NCI-H2029 (cell line): ENCODE measurements at places on chromosomes 1 and 21.

GRCh38 chr1:30852026-30852425 lies 56.5 kb downstream of the SDC3 start:
- peak; percentile 22 for DNase-seq

DNA sequence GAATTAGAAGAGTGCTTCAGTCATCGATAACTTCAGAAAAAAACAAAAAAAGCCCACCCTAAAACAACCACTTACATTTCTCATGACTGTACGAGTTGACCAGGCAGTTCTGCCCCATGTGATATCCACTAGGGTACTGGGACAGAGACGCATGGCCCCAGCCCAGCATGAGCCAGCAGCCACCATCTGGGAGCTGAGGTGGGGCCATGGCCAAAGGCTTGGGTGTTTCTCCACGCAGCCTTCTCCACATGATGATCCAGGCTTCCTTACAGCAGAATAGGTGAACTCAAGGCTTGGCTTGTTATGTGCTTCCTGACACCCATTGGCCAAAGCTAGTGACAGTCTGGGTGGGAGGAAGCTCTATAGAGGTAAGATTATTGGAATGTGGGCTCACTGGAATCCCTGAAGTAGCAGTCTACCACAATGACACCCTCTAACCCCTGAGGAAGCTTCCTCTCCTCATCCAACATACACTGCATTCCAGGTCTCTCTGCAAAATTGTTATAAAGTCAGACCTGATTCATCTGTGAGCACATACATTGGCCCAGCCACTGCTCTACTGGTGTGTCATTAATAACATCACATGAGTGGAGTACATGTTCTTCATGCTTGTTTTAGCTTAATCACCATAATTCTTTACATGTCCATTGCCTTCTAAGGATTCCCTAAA lies 66.3 kb upstream of the NTPCR start:
- no peak for DNase-seq

DNA sequence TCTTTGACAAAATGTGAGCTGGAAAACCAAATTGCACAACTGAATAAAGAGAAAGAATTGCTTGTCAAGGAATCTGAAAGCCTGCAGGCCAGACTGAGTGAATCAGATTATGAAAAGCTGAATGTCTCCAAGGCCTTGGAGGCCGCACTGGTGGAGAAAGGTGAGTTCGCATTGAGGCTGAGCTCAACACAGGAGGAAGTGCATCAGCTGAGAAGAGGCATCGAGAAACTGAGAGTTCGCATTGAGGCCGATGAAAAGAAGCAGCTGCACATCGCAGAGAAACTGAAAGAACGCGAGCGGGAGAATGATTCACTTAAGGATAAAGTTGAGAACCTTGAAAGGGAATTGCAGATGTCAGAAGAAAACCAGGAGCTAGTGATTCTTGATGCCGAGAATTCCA lies 42.7 kb downstream of the CENPF start:
- no peak for DNase-seq

- DNase-seq, result peak; percentile 81
Measured at GRCh38 chr1:72366466-72366865, 84.1 kb upstream of the NEGR1 start.

DNA sequence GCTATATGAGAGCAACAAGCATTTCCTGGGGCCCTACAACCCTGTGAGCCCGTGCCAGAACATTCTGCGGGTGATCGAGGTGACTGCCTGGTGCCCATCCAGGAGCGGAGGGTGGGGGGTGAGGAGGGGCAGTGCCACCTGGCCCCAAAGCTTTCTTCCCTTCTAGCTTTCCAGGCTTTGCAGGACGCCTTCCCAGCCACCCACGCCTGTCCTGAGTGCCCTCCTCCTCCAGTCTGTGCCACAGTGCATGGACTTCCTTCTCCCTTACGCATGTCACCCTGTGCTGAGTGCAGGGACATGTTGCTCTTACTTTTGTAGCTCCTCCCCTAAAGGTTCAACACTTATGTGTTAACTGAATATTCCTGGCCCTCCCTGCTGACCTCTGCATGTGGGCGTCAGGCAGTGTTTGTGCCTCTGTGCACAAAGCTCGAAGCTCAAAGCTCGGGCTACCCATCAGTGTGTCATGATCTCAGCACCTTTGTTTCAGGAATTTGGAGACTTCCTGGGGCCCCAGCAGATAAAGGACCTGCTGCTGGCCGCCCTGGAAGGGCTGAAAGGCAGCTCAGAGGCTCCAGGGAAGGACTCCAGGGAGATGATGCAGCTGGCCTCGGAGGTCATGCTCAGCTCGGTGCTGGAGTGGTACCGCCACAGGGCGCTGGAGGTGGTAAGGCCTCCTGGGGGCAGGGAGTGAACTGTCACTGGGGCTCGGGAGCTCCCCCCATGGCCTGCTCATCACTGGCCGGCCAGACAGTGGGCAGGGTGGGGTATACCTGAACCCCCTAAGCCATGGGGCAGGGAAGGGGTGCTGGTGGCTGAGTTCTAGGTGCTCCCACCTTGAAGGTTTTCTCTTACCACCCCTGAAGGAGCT lies 36.7 kb upstream of the TTC4 start:
- DNase-seq, result no peak

DNA sequence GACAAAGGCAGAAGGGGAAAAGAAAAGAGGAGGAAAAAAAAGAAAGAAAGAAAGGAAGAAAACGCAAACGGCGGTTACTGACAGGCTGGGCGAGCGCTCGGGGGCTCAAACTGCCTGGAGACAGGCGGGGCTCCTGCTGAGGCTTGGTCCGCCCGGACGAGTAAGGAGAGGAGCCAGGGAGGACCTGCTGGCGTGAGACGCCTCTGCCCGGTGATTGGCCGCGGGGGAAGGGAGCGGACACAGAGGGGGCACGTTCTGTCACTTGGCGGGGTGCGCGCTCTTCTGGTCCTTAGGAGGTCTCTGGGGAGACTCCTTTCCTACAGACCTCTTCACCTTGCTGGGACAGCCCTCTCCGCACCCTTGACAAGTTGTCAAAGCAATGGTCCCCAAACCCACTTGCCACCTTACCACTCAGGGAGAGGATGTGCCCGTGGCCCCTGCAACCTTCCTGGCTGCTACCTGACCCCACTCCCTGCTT lies 791 bp upstream of the PIK3R3 start:
- DNase-seq, result peak; percentile 94

DNA sequence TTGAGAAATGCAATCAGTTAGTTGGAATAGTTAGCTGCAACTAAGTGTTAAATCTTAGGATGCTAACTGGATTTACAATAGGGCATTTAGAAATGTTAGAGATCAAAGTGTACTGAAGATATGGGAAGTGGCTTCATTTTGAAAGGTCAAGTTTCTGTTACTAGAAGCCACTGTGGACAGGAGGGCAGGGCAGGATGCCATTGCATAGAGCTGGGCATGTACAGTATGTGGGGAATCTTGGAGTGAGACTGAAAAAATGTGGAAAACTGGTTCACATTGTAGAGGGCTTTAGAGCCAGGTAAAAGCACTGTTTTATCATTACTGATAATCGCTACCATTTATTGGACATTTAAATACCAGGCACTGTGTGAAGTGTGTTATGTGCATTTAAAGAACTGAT lies 31.0 kb downstream of the ARID1A start:
- no peak for DNase-seq

DNA sequence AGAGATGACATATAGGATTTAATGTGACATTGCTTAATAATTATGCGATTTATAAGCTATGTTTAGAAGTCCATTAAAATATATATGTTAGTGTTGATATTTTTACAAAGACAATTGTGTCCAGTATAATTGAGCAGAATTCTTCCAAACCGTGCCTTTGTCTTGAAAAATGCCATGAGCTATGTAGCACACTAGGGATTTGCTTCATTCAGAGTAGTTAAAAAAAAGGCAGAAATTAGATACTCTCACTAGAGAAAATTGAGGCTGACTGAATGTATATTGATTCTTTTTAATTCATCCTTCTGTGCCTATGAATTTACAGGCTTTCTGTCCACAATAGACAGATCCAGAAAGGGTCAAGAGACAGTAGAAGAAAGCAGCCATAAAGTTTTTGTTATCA lies 429.0 kb downstream of the NEGR1 start:
- no peak for DNase-seq

DNA sequence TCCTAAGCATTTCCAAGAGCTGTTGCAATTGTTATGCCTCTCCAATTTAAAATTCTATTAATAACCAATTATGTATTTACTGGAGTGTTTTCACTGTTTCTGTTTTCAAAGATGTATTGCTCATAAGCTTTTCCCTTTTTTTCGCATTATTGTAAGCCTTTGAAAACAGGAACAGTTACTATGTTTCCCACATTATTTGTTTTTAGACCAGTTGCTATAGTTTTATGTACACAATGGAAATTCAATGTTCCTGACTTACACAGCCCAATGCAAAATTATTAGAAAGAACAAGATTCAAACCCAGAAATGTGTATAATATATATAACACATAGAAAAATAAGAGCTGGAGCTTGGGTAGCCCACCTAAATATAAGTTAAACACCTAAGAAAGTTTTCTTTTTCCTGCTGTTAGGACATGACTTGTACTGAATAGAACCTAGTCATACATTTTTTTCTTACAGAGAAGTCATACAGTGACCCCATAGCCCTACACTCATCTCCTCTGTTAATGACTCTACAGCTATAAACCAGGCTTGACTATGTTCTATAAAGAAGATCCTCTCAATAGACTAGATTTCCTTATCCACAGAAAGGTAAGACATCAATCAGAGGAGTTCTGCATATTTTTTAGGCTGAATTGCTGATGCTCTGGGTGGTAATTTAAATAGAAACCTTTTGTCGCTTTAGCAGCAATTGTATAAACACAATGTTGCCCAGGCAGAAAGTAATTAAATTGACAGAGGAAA lies 299.6 kb downstream of the USH2A start:
- no peak for DNase-seq

DNA sequence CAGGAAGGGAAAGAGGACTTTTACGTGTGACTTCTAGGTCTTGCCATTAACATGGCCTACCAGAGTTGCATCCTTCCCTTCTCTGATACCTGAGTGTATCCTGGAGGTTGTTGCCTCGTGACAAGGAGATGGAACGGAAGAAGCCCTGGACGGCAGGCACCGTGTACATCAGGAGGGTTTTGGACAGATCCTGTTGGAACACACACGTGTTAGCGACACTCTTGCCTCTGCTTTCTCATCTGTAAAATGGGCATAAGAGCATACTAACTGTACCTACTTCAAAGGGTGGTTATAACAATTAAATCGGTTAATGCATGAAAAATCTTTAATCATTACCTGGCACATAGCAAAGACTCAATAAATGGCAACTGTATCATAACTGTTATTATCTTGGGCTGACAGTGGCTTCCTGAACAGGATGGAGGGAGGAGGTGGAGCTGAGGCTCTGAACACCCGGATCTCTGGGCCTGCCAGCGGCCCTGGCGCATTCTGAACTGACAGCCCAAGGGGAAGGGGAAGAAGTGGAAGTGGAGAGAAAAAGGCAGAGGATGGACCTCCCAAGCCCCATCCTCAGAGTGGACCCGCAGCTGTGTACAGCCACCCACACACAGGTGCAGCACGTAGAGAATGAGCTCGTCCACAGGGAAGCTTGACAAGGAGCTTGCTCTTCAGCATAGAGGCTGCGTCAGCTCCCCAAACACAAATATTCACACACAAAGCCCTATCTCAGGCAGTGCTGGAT lies 30.2 kb upstream of the EXOSC10 start:
- no peak for DNase-seq

- DNase-seq, result no peak
Measured at GRCh38 chr1:79059341-79059740, 52.8 kb upstream of the ADGRL4 start.

DNA sequence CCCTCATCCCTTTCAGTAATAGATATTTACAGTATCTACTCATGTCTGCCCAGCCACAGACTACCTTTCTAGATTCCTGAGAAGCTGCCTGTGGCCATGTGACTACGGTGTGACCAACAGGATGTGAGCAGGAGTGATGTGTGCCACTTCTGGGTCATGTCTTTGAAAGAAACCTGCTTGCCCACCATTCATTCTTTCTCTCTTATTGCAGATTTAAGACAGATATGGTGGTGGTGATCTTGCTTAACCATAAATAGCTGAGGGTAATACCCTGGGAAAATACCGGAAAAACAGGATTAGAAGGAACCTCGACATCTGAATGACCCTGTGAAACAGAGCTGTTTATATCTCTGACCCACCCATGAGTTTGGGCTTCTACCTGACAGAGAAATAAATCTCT lies 41.6 kb upstream of the GUCA2A start:
- no peak for DNase-seq

GRCh38 chr1:2860476-2861142 lies 59.1 kb upstream of the TTC34 start:
- no peak for DNase-seq

- DNase-seq, result no peak
Measured at GRCh38 chr1:12553963-12554362, 64.0 kb downstream of the DHRS3 start.

DNA sequence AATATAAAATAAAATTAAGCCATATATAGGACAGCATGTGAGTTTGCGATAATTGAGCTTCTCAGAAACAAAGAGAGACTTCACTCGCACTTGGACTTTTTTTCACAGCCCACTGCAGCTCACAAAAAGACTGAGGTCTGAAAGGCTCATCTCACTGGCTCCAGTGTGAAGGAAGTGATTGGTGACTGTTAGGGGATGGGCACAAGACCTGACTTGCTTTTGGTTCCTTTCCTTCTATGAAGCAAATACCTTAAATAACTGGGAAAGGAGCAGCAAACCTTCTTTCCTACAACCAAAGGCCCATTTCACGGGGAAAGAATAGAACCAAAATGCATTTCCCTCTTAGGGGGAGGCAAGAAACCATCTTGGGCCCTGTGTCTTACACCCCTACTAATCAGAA lies 13.1 kb upstream of the TTLL7 start:
- DNase-seq, result no peak

DNA sequence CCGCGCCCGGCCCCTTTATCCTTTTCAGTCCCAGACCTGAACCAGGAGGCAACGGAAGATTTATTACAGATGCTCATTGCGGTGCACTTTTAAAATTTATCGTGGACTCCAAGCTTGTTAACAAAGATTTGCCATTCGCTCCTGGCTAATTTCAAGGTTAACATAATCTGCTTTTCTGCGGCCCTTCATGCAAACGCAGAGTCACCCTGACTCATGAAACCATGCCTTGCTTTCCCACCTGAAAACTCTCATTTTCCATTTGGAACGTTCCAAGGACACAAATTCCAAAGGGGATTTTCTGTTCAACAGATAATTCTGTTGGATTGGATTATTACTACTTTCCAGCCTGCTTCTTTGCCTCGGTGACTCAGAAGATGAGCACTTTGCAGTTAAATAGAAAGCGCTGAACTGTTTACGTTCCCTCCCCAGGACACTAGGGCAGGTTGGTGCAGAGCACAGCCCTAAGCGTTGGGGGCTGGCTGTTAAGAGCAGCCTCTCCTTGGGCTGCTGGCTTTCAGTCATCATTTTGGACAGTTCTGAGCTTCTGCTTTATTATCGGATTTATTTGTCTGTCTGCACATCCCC lies 51.1 kb downstream of the CD247 start:
- no peak for DNase-seq
